Ureter (tissue), 1 donor: ENCODE measurements at places on chromosomes 7 and 10. TPM values are rescaled to one million over a fixed set of nuclear protein-coding genes. Genes with fewer than 3 reads are reported as not detected.

GRCh38 chr7:30072735-30073134 lies 44.5 kb downstream of the PLEKHA8 start:
- no peak for DNase-seq

- DNase-seq: no peak
Observed at GRCh38 chr10:111131168-111131799, 54.5 kb downstream of the ADRA2A start.

- no peak for DNase-seq
Observed at GRCh38 chr7:138821912-138822311, 23.9 kb upstream of the ATP6V0A4 start.

DNA sequence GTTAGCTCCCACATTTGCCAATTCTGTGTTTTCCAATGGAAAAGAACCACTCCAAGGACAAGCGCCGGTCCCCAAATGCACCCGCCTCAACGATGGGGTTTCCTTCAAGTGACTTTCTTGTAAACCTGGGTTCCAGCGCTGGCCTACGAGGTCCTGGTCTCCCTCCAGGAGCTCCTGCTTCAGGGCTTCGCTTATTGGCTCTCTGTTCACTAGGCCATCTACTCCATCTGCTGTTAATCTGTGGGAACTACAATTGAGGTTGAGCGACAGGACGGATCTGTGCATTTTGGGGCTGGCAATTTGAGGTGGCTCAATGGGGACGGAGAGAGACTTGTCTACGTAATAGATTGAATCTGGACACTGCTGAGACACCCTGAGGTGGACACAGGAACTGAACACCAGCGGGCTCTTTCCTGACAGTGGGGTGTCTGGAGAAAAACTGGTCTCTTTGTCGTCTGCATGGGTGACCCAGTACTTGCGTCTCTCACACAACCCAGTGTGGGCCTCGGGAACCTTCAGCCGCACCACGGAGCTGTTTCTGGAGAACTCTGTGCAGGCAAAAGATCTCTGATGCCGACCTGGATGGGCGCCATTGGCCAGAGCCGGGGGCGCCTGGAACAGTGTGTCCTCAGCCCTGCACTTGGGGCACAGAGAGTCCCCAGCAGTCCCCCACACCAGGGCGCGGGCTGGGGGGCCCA lies 115.9 kb upstream of the ADAM12 start:
- DNase-seq: peak; percentile 45

DNAJC12 gene
- 1.8 TPM for total RNA-seq
